Aorta (tissue), 5 donors: ENCODE measurements at places on chromosomes 1 and 21. TPM values are rescaled to one million over a fixed set of nuclear protein-coding genes. Genes with fewer than 3 reads are reported as not detected.

- no peak overlapping the region for H3K27ac ChIP-seq
- no peaks in the 10 kb centered on the region for H3K4me1 ChIP-seq
- H3K27me3 ChIP-seq: no peaks in the 10 kb centered on the region
- peak; percentile 59 for DNase-seq
These were observed 55.1 kb downstream of the AGPAT3 start for GRCh38 chr21:43919871-43920801.

DNA sequence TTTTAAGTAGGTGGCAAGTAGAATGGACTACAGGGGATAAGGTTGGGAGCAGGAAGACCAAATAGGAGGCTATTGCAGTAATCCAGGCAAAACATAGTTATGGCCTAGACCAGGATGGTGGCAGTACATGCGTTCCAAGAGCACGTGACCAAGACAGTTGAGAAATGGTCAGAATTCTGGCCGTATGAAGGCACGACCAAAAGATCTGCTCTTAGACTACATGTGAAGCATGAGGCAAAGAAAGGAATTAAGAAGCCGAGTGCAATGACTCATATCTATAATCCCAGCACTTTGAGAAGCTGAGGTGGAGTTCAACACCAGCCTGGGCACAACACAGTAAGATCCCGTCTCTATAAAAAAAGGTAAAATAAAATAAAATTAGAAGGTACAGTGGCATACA lies 71.3 kb downstream of the LUZP1 start:
- no peaks in the 10 kb centered on the region for H3K27me3 ChIP-seq
- H3K4me3 ChIP-seq: no peak overlapping the region

- DNase-seq: no peak
- no peaks in the 10 kb centered on the region for H3K36me3 ChIP-seq
- no peaks in the 10 kb centered on the region for H3K27me3 ChIP-seq
- H3K4me3 ChIP-seq: no peak overlapping the region
- H3K4me1 ChIP-seq: no peaks in the 10 kb centered on the region
These were observed 34.4 kb upstream of the LRRC7 start for GRCh38 chr1:69533343-69533742.

GRCh38 chr1:56468518-56468917 lies 110.8 kb downstream of the PLPP3 start:
- no peaks in the 10 kb centered on the region for H3K36me3 ChIP-seq
- H3K4me3 ChIP-seq: no peak overlapping the region
- H3K27ac ChIP-seq: no peak overlapping the region
- H3K4me1 ChIP-seq: peaks cover 2% of the 10 kb centered on the region
- no peak for DNase-seq

- H3K27ac ChIP-seq: no peak overlapping the region
- H3K4me3 ChIP-seq: no peak overlapping the region
- no peaks in the 10 kb centered on the region for H3K4me1 ChIP-seq
- no peaks in the 10 kb centered on the region for H3K36me3 ChIP-seq
- no peak for DNase-seq
These were observed 858 bp downstream of the LACTBL1 start for GRCh38 chr1:22971611-22972405.

Gene CELA3B
- total RNA-seq: 1.8 TPM

Gene TRAF5
- total RNA-seq: 54.9 TPM

DNA sequence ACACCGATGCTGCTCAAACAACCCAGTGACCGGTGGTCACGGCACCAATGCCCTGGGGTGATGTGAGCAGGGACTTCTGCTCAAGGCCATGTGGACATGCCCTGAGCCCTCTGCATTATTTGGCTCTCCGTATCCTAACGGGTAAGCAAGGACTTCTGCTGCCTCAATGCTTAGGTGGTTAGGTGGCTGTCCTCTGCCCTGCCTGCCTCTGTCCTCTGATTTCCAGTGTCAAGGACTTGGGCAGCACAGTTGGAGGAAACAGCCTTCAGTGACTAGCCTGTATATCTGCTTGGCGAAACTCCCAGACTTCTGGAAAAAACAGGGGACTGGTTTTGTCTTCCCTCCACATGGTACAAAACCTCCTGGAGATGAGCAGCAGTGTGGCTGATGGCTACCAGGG lies 34.5 kb downstream of the DNAJC11 start:
- H3K4me1 ChIP-seq: no peaks in the 10 kb centered on the region
- H3K27me3 ChIP-seq: no peaks in the 10 kb centered on the region
- no peak overlapping the region for H3K27ac ChIP-seq
- no peak overlapping the region for H3K4me3 ChIP-seq

DNA sequence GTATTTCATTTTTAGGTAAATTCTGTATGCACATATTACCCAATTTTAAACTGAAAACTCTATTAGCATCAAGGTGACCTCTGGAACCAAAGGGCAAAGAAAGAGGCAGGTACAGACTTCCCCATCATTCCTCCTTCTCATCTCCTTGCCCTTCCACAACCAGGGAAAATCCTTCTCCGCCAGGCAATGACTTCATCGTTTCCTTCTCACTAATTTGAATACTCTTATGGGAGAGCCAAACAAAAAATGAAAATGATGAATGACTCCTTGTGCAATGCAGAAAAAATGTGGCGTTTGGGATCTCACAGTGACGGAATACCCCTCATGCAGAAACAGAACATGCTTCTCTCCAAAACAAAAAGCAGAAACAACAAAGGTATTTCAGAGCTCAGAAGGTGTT lies 83.7 kb downstream of the HLCS start:
- no peaks in the 10 kb centered on the region for H3K27me3 ChIP-seq
- no peaks in the 10 kb centered on the region for H3K4me1 ChIP-seq
- H3K4me3 ChIP-seq: no peak overlapping the region
- H3K27ac ChIP-seq: no peak overlapping the region

DNA sequence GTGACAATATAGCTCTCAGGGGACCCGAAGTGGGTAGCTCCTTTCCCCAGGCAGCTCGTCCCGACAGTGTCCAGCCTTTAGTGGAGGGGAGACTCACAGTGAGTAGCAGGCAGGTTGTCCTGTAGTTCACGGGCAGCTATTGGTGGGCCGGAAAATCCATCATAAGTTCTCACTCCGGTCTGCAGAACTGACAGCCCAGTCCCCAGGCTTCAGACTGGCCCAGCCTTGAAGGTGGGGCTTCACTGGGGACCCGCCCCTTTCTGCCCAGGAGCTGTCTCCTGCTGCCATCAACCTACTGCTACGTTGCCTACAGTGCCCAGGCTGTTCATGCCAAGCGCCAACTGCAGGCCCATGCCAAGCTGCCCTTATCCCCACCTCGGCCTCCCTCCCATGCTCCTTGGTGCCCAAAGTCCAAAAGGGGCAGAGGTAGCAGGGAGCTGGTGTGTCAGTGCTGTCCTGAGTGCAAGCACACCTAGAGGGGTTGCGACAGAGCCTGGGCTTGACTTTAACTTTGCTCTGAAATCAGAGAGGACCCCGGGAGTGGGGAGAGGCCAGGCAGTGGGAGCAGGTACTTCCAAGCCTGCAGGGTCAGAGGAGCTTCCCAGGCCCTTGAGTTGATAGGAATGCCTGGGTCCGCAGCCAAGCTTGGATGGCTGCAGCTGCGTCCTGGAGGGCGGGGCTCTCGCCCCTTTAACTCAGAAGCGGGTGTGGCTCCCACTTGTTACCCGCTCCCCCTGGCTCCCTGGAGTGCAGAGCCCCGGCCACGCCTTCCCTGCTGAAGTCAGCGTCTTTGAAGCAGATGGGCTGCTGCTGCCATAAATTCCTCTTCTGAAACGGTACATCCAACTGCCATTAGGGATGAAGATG lies 1144.3 kb upstream of the NCAM2 start:
- no peak for DNase-seq
- H3K4me1 ChIP-seq: no peaks in the 10 kb centered on the region
- H3K36me3 ChIP-seq: no peaks in the 10 kb centered on the region
- H3K27me3 ChIP-seq: no peaks in the 10 kb centered on the region

DNA sequence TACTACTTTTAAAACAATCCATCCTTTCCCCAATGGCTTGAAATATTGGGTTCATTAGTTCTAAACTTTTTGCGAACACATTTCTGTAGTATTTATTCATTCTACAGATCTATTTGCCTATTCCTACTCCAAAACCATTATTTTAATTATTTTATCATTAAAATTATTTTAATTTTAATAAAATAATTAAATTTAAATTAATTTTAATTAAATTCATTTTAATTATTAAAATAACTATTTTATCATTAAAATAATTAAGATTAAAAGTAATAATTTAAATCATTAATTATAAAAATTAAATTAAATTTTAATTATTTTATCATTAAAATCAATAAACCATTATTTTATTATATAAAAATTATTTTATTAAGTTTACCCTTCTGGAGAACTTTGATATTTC lies 15.6 kb downstream of the EDEM3 start:
- no peak overlapping the region for H3K27ac ChIP-seq
- H3K36me3 ChIP-seq: no peaks in the 10 kb centered on the region
- H3K27me3 ChIP-seq: no peaks in the 10 kb centered on the region
- H3K4me3 ChIP-seq: no peak overlapping the region

GRCh38 chr1:23885222-23885621 lies 17.1 kb upstream of the FUCA1 start:
- H3K27me3 ChIP-seq: no peaks in the 10 kb centered on the region
- H3K36me3 ChIP-seq: no peaks in the 10 kb centered on the region
- no peak overlapping the region for H3K27ac ChIP-seq
- no peak for DNase-seq

DNA sequence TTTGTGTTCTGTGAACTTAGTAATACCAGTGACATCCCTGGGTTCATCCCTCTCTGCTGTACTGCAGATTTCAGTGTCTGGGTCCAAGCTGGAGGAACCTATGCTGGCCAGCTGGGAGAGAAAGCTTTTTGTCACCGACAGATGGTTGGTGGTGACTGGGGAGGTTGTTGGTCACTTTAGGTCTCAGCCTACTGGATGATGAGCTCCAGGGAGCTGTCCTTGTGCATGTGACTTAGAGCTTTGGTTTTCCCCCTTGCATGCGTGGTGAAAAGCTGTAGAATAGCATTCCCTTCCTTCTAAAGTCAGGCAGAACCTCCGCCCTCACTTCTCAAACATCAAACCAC lies 22.9 kb upstream of the IKBKE start:
- no peaks in the 10 kb centered on the region for H3K4me1 ChIP-seq
- no peak for DNase-seq
- H3K27me3 ChIP-seq: no peaks in the 10 kb centered on the region
- no peak overlapping the region for H3K4me3 ChIP-seq

- DNase-seq: no peak
- H3K4me1 ChIP-seq: no peaks in the 10 kb centered on the region
- H3K27me3 ChIP-seq: no peaks in the 10 kb centered on the region
- H3K27ac ChIP-seq: no peak overlapping the region
- no peak overlapping the region for H3K4me3 ChIP-seq
- H3K36me3 ChIP-seq: no peaks in the 10 kb centered on the region
These were observed 166.3 kb downstream of the BARHL2 start for GRCh38 chr1:90550626-90551406.

- peak; percentile 33 for DNase-seq
- no peaks in the 10 kb centered on the region for H3K27me3 ChIP-seq
- no peaks in the 10 kb centered on the region for H3K4me1 ChIP-seq
- H3K36me3 ChIP-seq: no peaks in the 10 kb centered on the region
- H3K4me3 ChIP-seq: no peak overlapping the region
These were observed 126.4 kb downstream of the DMRTB1 start for GRCh38 chr1:53585565-53585964.

Gene GPR3
- 0.93 TPM for total RNA-seq

- H3K4me1 ChIP-seq: no peaks in the 10 kb centered on the region
- H3K4me3 ChIP-seq: no peak overlapping the region
- H3K27ac ChIP-seq: no peak overlapping the region
These were observed 88.5 kb downstream of the CEP350 start for GRCh38 chr1:180042988-180043622.

DNA sequence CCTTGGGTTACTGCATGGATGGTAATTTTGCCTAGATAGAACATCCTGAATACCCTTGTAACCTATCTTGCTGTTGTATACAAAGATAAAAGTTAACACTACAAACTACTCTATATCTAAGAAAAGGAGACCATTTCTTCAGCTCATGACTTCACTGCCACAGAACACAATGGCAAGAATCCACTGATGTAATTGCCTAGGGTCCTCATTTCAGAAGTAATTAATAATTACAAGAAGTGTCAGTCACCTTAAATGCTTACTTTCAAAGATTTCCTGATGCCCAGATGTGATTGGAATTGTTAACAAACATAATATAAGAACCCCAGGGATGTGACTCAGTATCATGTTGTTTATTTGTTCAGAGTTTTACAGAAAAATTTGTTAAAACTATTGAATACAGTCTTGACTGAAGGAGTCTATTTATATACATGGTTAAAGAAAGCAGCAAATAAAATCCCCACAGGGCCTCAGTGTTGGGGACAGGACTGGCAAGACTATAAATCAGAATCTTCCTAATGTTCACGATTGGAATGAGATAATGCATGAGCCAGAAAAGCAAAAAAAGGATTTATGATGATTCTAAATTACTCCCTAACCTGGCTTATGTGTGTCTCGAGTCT lies 83.9 kb downstream of the CRB1 start:
- no peaks in the 10 kb centered on the region for H3K27me3 ChIP-seq
- DNase-seq: no peak
- H3K27ac ChIP-seq: no peak overlapping the region
- H3K36me3 ChIP-seq: no peaks in the 10 kb centered on the region

DNA sequence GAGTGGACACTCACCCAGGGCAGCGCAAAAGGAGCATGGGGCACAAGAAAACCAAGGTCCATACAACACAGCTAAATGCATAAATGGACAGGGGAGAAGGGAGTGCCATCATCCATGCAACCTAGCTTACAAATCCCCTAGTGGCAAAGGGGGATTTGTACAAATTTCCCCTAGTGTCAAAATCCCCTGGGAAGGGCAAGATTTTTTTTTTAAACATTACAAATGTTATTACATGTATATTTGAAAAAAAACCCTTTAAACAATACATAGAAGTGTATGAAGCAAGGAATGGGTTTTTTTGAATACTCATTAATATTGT lies 89.6 kb upstream of the IVNS1ABP start:
- DNase-seq: no peak
- no peak overlapping the region for H3K4me3 ChIP-seq
- no peak overlapping the region for H3K27ac ChIP-seq
- H3K4me1 ChIP-seq: peaks cover 2% of the 10 kb centered on the region
- no peaks in the 10 kb centered on the region for H3K36me3 ChIP-seq

DNA sequence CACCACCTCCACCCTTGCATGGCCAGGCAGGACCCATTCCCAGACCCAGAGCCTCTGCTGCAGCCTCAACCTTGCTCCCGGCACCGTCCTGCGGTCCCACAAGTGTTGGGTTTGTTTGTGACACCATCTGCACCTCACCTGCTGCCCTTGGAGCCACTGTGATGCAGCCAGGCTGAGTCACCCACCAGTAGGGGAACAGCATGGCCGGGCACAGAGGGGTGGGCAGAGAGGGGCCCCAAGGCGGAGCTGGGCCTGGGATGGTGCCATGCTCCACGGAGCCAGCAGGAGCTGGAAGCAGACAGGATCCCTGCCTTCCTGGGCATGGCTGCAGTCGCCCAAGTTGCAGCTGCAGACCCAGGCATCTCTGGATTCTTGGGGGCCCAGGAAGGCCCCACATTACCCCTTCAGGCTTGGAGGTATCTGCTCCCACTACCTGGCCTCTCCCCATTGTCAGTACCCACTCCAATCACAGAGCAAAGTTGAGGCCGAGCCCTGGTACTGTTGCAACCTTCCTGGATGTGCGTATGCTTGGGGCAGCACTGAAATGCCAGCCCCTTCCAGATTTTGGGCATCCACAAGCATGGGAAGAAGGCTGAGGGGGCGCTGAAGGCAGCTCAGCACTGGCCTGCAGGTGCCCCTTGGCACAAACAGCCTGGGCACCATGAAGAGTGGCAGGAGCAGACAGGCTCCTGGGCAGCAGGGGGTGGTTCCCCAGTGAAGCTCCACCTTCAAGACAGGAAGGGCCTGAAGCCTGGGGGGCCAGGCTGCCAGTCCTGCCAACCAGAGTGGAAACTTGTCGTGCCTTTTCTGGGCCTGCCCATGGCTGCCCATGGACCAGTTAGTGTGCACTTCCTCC lies 172.8 kb downstream of the MATN1 start:
- no peaks in the 10 kb centered on the region for H3K4me1 ChIP-seq
- H3K27me3 ChIP-seq: no peaks in the 10 kb centered on the region
- no peak overlapping the region for H3K27ac ChIP-seq
- H3K36me3 ChIP-seq: no peaks in the 10 kb centered on the region

Gene SPRR2E
- total RNA-seq: not detected
